ENCODE measurements at places on chromosomes 2 and 18.

GRCh38 chr2:140744379-140744778 is 1386.4 kb downstream of the LRP1B start:
- DNase-seq, result no peak

GRCh38 chr18:13429884-13430510 is 211.4 kb downstream of the LDLRAD4 start:
- DNase-seq, result no peak

- no peak for DNase-seq
Measured at GRCh38 chr18:67081482-67082211, 434.9 kb downstream of the DSEL start.

DNA sequence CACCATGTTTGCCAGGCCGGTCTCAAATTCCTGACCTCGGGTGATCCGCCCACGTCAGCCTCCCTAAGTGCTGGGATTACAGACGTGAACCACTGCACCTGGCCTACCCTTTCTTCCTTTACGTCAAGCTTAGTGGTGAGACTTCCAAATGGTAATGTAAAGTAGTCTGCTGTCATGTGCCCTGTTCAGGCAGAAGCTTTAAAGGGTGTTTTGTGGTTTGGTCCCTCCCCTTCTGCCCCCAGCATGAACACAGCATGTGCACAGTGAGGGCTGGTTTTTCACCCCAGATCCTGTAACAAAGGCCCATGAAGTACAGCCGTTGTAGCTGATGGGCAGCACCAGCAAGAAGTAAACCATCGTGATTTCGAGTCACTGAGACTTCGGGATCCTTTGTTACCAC is 2.7 kb upstream of the DTYMK start:
- no peak for DNase-seq

GRCh38 chr2:235495373-235496238 is 1.8 kb downstream of the AGAP1 start:
- DNase-seq, result no peak

DNA sequence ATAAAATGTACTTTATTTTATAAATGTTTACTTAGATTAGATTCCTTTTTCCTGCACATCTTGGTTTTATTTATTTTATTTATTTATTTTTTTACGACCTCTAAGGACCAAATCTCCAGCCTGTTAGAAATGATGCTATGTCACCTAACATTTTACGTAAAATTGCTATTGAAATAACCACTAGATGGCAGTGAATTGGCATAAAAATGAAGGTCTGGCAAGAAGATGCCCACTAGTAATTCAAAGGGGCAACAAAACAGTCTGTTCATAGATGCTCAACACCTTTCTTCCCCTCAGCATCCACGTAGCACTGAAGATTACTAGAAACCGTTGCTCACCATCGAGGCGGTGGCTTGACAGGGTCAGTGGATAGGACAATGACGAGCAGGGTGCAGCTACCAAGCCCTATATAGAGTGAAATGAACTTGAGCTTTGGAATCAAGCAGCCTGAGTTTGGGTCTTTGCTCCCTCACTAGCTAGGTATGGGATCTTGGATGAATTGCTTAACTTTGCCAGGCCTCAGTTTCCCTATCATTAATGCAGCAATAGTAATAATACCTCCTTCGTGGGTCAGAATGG is 128.7 kb upstream of the L3MBTL4 start:
- DNase-seq, result no peak

GRCh38 chr2:159946326-159946999 is 116.0 kb downstream of the PLA2R1 start:
- no peak for DNase-seq

GRCh38 chr2:161233858-161234431 is 73.7 kb downstream of the TANK start:
- no peak for DNase-seq

- DNase-seq, result no peak
Measured at GRCh38 chr18:75658330-75658729, 230.8 kb upstream of the SMIM21 start.

- no peak for DNase-seq
Measured at GRCh38 chr2:53708988-53709387, 58.6 kb upstream of the CHAC2 start.
